ENCODE measurements at places on chromosomes 12 and 14. TPM values are rescaled to one million over a fixed set of nuclear protein-coding genes. Genes with fewer than 3 reads are reported as not detected.

The KRT3 gene
- total RNA-seq, result not detected

The TEX52 gene
- not detected for total RNA-seq

The GPRC5D gene
- not detected for total RNA-seq

The KRT5 gene
- total RNA-seq, result 0.86 TPM

The VRTN gene
- not detected for total RNA-seq

The B3GNT4 gene
- 0.31 TPM for total RNA-seq

The CDKL1 gene
- total RNA-seq, result 9.7 TPM

The RNASE7 gene
- not detected for total RNA-seq

The SMCO2 gene
- total RNA-seq, result 1.2 TPM

The ADAMTS20 gene
- total RNA-seq, result not detected

The MED13L gene
- total RNA-seq, result 93.6 TPM

The SPTLC2 gene
- 57.2 TPM for total RNA-seq

The LIN7A gene
- 4.3 TPM for total RNA-seq

The AMDHD1 gene
- total RNA-seq, result not detected

The SDS gene
- not detected for total RNA-seq

The IQSEC3 gene
- total RNA-seq, result not detected

The TTC6 gene
- not detected for total RNA-seq

The ARHGEF40 gene
- 2.6 TPM for total RNA-seq

The CIDEB gene
- total RNA-seq, result 5.2 TPM

The KRT75 gene
- not detected for total RNA-seq

The CACNA2D4 gene
- 0.51 TPM for total RNA-seq

The SCYL2 gene
- 41.4 TPM for total RNA-seq

The CRACR2A gene
- total RNA-seq, result 15.9 TPM

The AMIGO2 gene
- 8.7 TPM for total RNA-seq

The KIF26A gene
- 9.5 TPM for total RNA-seq

The DBX2 gene
- total RNA-seq, result not detected

The BEGAIN gene
- 0.46 TPM for total RNA-seq

The ADGRD1 gene
- total RNA-seq, result not detected

The CD4 gene
- total RNA-seq, result not detected

The ZDHHC22 gene
- 0.24 TPM for total RNA-seq

The COQ5 gene
- 19.7 TPM for total RNA-seq

The SCN8A gene
- total RNA-seq, result 20.4 TPM

The ACOT4 gene
- 0.69 TPM for total RNA-seq

The SIX4 gene
- total RNA-seq, result 4.7 TPM

The WNT5B gene
- total RNA-seq, result not detected

The KRT81 gene
- not detected for total RNA-seq

The C12orf54 gene
- total RNA-seq, result not detected

The CD69 gene
- total RNA-seq, result 1.2 TPM

Data from endothelial cell of umbilical vein (primary cell).